Stimulated activated CD8-positive, alpha-beta memory T cell treated with anti-CD3 and anti-CD28 coated beads, Interleukin-7, amount 100 ng/mL, for 1 hour (primary cell): ENCODE measurements at places on chromosomes 16 and 17.

DNA sequence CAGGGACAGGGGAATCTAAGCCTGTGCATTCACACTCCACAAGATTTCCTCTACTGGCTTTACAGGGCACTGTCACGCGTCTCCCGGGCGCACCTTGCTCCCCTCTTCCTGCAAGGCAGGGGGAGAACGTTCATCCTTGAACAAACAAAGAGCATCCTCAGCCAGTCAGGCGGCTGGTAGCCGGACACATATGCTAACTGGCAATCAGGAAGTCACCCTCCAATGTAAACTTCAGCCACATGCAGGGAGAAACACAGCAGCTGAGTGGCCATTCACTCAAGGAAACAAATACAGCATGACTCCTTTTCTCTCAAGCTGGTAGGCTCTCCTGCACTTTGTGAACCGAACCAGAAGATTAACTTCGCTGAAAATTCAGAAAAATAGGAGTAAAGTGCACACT, 10.8 kb upstream of the HSBP1 start:
- DNase-seq, result no peak

GRCh38 chr16:69711115-69711740, 15.1 kb downstream of the NQO1 start:
- DNase-seq, result no peak

DNA sequence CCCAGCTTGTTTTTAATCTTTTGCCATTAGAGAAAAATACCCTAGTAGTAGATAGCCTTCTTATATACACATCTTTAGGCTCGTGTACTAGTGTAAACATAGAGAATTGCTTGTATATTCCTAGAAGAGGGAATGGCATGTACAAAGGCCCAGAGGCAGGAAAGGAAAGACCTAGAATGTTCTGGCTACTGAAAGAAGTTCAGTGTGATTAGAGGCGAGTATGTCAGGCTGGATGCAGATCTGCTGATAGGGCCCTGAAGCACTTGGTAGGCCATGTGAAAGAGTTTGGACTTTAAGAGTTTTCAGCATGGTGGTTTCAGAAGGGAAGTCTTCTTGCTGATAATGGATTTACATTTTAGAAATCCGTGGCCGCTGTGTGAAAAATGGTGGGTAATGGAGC, 17.4 kb downstream of the CTCF start:
- DNase-seq, result no peak

DNA sequence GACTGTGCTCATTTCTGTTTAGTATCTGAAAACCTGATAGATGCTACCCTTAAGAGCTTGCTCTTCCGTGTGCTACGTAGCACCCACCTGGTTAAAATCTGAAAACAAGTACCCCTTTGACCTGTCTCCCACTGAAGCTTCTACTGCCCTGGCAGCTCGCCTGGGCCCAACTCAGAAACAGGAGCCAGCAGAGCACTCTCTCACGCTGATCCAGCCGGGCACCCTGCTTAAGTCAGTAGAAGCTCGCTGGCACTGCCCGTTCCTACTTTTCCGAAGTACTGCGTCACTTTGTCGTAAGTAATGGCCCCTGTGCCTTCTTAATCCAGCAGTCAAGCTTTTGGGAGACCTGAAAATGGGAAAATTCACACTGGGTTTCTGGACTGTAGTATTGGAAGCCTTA, 18.9 kb downstream of the NTAN1 start:
- no peak for DNase-seq

- no peak for DNase-seq
These were observed 229.3 kb downstream of the RBFOX1 start for GRCh38 chr16:7561908-7562405.

GRCh38 chr17:73023759-73024158, 68.7 kb downstream of the SLC39A11 start:
- no peak for DNase-seq

- no peak for DNase-seq
These were observed 210.6 kb upstream of the KCNJ16 start for GRCh38 chr17:69864462-69864861.

DNA sequence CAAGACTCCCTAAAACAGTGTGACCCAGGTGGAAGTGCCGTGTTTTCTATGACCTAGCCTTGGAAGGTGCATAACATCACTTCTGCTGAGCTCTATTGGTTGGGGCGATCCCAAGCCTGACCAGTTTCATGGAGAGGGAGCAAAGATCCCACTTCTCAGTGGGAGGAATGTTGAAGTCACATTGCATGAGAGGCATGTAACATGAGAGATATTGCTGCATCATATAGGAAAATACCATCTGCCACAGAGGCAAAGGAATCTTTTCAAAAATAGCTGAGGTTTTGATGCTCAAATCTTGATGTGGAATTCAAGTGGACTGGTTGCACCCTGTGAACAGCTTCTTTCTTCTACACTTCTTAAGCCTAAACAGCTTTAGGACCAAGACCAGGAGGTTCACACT, 56.4 kb upstream of the NLRP1 start:
- no peak for DNase-seq

- no peak for DNase-seq
These were observed 7.9 kb downstream of the KATNB1 start for GRCh38 chr16:57743458-57743857.

GRCh38 chr17:42562388-42563142, 617 bp downstream of the COASY start:
- no peak for DNase-seq

GRCh38 chr17:73532421-73532901, 111.8 kb downstream of the SDK2 start:
- DNase-seq, result no peak

- DNase-seq, result peak; percentile 62
These were observed at the start of gene SIRT7 for GRCh38 chr17:81917565-81918332. Gene SIRT7 (minus strand): TSS chr17:81918176. CDS start chr17:81918131, 45 bp downstream.

GRCh38 chr17:9192010-9192409, 170.7 kb downstream of the NTN1 start:
- DNase-seq, result no peak

DNA sequence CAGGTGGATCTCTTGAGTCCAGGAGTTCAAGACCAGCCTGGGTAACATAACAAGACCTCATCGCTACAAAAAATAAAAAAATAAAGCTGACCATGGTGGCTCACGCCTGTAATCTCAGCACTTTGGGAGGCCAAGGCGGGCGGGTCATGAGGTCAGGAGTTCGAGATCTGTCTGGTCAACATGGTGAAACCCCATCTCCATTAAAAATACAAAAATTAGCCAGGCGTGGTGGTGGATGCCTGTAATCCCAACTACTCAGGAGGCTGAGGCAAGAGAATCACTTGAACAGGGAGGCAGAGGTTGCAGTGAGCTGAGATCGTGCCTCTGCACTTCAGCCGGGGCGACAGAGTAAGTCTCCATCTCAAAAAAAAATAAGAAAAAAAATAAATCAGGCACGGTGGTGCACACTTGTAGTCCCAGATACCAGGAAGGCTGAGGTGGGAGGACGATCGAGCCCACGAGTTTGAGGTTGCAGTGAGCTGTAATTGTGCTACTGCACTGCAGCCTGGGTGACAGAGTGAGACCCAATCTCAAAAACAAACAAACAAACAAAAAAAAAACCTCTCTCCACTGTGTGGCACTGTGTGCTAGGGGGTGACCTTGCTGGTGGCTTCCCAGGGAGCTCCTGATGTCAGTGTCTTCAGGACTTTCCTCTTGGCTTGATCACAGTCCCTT, 19.8 kb upstream of the MAPK3 start:
- DNase-seq, result no peak

- no peak for DNase-seq
These were observed 100.1 kb downstream of the IRF8 start for GRCh38 chr16:85998868-85999729.

DNA sequence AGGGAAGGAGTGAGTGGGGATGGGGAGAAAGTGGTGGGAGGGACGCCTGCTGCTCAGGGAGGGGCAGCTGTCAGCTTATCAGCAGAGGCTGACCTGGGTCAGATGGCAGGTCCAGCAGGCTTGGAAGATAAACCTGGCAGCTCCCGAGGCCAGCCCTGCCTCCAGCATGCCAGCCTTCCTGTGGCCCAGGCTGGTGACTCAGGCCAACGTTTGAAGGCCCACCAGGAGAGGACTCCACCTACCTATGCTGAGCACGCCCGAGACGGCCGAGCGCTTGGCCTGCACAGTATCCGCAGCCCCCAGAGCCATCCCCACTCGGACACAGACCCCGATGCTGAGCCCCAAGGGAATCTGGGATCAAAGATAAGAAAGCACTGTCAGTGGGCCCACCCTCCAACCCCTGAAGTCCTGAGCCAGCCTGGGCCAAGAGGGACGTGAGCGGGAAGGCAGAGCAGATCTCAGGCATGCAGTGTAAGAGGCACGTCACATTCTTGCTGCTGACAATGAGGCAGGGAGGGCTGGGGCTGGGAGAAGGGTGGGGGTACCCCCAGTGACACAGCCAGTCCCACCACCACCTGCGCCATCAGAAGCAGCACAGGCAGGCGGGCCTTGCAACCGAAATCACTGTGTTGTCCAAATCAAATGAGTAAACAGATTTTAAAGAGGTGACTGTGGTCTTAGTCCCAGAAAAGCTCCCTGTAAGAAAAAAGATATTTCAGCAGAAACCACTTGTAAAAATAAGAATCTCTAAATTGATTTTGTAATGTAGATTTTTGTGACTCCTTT, 12.4 kb downstream of the SLC47A2 start:
- no peak for DNase-seq

DNA sequence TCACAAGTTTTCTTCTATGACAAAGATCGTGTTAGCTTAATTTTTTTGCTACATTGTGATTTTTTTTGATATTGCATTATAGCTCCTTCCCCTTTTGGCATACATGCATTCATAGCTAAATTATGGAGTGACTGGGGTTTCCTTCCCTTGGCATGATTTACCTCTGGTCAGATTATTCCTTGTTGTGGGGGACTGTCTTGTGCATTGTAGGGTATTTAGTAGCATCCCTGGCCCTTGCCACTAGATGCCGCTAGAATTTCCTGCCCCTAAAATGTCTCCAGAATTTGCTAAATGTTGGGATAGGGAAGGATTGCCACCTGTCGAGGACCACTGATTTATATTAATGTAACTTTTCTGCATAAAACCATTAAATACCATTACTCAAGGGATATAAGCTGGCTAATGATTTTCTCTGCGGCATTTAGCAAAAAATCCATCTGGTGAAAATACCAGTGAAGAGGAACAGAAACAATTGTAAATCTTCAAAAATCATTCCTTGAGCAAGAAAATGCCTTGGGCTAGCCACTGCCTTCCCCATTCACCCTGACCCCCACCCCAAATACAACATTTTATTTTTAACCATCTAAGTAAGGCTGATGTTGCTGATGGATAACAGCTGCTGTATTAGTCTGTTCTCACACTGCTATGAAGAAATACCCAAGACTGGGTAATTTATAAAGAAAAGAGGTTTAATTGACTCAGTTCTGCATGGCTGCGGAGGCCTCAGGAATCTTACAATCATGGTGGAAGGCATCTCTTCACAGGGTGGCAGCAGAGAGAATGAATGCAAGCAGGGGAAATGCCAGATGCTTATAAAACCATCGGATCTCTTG, 195.2 kb downstream of the MAP2K6 start:
- no peak for DNase-seq

DNA sequence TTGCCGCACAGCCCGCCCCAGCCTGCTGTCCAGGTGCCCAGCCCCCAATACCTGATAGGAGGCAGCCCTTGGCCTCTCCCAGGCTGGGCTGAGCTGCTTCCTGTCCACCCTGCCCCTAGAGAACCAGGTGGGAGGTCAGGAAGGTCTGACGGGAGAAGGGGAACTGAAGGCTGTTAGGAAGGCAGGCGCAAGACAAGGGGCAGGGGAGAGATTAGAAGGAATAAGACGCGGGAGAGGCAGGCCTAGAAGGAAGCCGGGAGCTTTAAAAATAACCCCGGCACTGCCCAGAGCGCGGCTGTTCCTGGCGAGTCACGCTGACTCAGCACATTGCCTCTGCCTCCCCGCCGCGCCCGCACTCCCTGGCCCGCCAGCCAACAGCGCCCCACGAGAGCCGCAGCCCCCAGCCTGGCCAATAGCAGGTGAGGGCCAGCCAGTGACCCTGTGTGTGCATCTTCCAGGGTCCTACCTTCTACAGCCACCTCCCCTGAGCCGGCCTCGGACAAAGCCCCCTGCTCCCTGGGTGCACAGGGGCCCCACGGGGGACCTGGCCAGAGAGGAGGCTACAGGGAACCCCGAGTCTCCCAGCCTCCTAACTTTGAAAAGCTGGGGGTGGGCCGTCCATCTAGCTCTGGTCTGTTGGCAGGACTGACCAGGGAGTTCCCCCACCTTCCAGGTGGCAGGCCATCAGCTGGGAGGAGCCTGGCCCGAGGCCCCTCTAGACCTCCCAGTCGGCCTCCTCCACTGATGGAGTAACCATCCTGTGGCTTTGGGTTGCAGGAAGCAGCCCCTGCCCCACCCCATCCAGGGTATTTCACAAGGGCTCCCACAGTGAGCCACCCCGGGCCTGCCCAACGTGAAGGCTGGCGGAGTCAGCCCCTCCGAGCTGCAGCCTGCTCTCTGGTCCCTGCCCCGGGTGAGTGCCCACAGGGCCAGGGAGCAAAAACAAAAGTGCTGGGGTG, 4.0 kb downstream of the MAFG start:
- no peak for DNase-seq

DNA sequence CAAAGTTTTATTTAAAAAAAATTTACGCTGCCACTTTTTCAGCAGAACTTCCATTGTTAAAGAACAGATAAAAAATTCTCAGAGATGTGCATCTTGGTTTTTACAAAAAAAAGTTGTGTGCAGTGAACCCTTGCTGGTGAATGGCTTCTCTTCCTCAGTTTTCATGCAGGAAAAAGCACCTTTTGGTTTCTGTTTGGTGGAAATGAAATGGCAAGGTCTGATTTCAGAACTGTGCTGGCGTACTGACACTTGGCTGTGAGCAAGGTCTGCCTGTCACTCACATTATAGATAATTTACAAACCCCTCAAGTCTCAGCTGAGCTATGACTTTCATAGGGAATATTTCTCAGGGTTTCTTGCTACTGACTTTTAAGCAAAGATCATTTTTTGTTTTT, 5.7 kb upstream of the SALL1 start:
- no peak for DNase-seq

DNA sequence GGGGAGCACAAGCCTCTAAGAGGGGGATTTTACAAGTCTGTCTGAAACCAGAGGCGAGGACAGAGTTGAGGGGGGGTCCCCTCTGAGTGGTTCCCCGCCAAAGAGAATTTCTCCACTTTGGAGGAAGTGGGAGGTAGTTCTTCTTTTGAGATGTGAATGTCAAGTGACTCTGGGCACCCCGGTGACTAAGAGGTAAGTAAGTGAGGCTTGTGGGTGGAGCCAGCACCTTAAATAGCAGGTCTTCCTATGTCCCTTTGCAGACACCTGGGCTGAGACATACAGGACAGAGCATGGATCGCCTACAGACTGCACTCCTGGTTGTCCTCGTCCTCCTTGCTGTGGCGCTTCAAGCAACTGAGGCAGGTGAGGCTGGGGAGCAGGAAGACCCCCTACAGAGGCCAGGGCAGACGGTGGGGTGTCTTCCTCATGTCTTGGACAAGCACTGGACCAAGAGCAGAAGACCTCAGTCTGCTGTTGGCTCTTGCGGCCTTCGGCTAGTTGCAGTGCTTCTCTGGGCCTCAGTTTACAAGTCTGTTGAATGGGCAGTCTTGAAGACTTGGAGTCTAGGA, at the start of gene CCL22:
CCL22 (plus strand) TSS at position 257 of the 569 bp plus-strand sequence; CDS start at position 291, 34 bp downstream.
- no peak for DNase-seq

- no peak for DNase-seq
These were observed 14.0 kb downstream of the CDIP1 start for GRCh38 chr16:4524571-4524970.
